Stimulated activated CD4-positive, alpha-beta T cell treated with anti-CD3 and anti-CD28 coated beads, Interleukin-15, amount 100 ng/mL, for 1 hour (primary cell): ENCODE measurements at places on chromosomes 11 and 22.

- peak; percentile 72 for DNase-seq
Observed at GRCh38 chr22:26589845-26590736, at the start of gene TPST2. TSS of gene TPST2 (minus strand) at chr22:26590132. CDS start at chr22:26541630, 48,502 bp downstream.

DNA sequence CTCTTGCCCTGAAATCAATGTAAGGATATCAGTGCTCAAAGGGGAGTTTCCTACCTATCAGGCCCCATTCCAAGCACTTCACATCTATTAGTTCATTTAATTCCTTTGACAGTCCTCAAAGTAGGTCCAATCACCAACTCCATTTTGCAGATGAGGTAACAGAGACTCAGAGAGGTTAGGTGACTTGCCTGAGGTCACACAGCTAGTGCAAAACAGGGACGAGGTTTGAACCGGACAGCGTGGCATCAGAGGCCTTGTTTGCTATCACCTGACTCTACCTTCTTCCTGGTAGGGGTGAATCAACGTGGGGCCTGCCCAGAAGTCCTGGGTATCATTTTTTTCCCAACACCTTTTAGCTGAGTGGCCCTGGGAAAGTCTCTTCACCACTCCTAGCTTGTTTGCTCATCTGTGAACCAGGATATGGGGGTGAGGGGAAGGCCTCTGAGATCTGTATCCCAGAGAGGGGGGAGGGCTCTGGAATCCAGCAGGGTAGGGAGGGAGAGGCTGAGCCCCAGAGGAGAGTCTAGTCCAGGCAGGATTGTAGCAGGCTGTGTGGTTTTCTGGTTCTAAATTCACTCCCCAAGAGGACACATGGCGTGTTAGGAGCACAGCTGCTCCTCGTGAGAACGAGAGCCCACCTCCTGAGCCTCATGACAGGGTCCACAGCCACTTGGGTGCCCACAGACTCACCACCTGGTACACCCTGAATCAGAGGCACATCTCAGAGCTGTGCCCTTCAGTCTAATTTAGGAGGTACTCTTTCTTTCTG, 174.7 kb downstream of the MN1 start:
- DNase-seq: no peak

- DNase-seq: no peak
Observed at GRCh38 chr11:60482361-60482760, 10.2 kb upstream of the MS4A12 start.

GRCh38 chr22:37742376-37743171, 45.7 kb downstream of the TRIOBP start:
- DNase-seq: no peak

DNA sequence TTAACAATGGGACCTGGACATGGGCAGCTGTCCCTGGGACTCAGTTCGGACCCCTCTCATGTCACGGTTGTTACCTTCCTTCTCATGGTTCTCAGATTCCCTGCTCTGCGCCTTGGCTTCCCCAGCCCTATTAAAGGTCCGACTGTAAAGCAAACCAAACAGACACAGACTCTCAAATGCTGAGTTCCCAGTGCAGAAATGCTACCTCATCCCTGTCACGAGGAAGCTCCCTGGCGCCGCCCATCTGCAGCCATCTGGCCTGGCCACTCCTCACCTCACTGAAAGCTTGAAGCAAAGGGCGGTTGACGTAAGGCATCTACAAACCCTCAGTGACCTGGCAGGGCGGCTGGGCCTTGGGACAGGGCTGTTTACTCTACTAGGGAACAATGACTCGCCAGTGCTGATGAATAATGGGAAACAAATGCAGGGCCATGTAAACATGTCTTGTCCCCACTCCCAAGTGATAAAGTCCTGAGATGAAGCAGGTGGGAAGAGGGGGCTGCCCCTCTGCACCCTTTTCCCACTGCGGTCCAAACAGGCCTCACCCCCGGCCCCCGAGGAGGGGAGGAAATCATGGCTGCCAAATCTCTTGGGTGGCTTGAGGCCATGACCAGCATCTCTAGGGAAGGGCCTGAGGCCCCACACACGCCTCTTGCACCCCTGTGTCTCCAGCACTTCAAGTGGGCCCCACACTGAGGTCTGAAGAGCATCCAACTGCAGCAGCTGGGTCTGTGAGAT, 49.3 kb downstream of the SCUBE1 start:
- no peak for DNase-seq

GRCh38 chr11:111691176-111691575, 75.0 kb downstream of the PPP2R1B start:
- DNase-seq: no peak

- no peak for DNase-seq
Observed at GRCh38 chr11:70594031-70594430, 195.7 kb downstream of the CTTN start.

- no peak for DNase-seq
Observed at GRCh38 chr11:123438131-123438627, 8.1 kb downstream of the GRAMD1B start.

DNA sequence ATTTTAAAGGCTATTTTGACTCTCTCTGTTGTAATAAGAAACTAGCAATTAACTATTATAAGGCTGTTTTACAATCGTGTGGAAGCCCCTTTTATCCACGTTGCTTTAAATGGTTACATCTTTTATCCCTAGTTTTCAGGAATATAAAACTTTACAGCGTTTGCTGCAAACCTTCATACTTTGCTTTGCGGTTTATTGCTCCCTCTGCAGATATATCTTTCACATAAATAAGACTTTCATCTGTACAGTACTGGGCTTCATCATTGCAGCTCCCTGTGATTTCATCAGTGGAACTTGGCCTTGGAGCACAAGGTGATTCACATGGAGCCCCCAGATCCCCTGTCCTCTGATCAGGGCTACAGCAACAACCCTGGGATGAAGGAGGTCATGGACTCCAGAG, 25.6 kb downstream of the HTR3A start:
- no peak for DNase-seq

- DNase-seq: no peak
Observed at GRCh38 chr11:56176318-56176717, at the start of gene OR5J2. TSS of gene OR5J2 (plus strand) at chr11:56176618. CDS start at chr11:56176618, 0 bp downstream.

- DNase-seq: no peak
Observed at GRCh38 chr11:6225896-6226295, 8.5 kb downstream of the FHIP1B start.

GRCh38 chr22:36612458-36612857, 83.5 kb upstream of the EIF3D start:
- no peak for DNase-seq

GRCh38 chr11:123775289-123775688, 21.0 kb upstream of the OR6X1 start:
- no peak for DNase-seq

- DNase-seq: no peak
Observed at GRCh38 chr11:112689851-112690250, 271.4 kb upstream of the NCAM1 start.
